ENCODE measurements at places on chromosomes 3 and 15. TPM values are rescaled to one million over a fixed set of nuclear protein-coding genes. Genes with fewer than 3 reads are reported as not detected.

Gene HRG
- not detected for total RNA-seq

Gene ALS2CL
- 5.4 TPM for total RNA-seq

Gene SOX14
- not detected for total RNA-seq

Gene RASGRP1
- total RNA-seq, result 64.9 TPM

Gene CHDH
- under 0.01 TPM for total RNA-seq

All from mononuclear cell (primary cell).